ENCODE measurements at places on chromosomes 1 and 21.
A peak's percentile ranks its signal among the peaks of the same experiment; 100 is the strongest.

- no peak for DNase-seq
These were observed 59.3 kb upstream of the LHX8 start for GRCh38 chr1:75074831-75075395.

GRCh38 chr1:17027403-17027802 is 15.7 kb upstream of the ATP13A2 start:
- DNase-seq: no peak

DNA sequence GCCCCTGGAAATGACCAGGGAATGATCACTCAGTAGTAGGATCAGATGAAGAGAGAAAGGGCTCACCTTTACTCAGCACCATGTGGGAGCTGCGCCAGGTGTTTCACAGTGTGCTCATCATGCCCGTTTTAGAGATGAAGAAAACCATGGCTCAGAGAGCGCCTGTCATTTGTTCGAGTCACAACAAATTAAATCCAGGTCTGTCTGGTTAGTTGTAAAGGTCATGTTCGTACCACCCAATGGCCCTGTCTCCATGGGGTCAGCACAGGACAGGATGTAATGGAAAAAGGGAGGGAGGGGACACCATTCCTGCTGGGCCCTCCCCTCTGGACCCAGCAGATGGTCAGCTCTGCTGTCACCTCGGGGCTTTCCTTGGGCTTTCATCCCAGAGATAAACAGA is 15.2 kb downstream of the KIRREL1 start:
- no peak for DNase-seq

GRCh38 chr1:9909234-9910046 is 629 bp downstream of the CTNNBIP1 start:
- DNase-seq: no peak

GRCh38 chr1:156684227-156684782 is 7.1 kb upstream of the NES start:
- DNase-seq: no peak

- peak; percentile 47 for DNase-seq
These were observed 711 bp downstream of the TRNP1 start for GRCh38 chr1:26994020-26994786.

- no peak for DNase-seq
These were observed 14.9 kb downstream of the COLGALT2 start for GRCh38 chr1:184022668-184023067.

DNA sequence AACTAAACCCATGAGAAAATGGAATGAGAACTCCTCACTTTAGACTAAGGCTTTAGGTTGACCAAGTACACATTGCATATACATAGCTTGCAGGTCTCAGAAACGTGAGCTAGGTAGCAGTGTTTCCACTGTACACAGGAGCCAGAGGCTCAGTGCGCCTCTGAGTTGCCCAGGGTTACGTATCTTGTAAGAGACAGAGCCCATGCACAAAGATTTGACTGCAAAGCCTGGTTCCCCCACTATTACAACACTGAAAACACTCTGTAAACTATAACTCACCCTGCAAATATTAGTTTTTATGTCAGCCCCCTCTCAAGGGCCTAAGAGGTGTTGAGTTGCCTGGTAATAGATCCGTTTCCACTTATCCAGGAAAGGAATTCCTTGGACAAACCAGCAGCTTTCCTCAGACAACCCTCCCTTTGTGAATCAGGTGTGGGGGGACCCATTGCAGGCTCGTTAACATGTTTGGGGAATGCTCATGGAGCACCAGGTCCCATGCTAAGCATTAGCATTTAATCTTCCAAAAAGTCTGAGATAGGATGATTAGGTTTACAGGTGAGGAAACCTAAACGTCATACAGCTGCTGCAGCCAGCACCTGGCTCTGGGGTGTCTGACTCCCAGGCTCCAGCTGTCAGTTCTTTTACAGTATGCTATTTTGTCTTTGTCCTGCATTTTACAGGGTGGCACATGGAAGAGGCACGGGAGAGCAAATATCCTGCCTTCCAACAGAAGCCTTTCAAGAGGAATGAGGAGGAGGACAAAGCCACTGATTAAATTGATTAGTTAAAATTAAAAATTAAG is 25.7 kb downstream of the TENT5C start:
- no peak for DNase-seq

GRCh38 chr1:27004471-27005165 is 8.0 kb downstream of the TENT5B start:
- no peak for DNase-seq

DNA sequence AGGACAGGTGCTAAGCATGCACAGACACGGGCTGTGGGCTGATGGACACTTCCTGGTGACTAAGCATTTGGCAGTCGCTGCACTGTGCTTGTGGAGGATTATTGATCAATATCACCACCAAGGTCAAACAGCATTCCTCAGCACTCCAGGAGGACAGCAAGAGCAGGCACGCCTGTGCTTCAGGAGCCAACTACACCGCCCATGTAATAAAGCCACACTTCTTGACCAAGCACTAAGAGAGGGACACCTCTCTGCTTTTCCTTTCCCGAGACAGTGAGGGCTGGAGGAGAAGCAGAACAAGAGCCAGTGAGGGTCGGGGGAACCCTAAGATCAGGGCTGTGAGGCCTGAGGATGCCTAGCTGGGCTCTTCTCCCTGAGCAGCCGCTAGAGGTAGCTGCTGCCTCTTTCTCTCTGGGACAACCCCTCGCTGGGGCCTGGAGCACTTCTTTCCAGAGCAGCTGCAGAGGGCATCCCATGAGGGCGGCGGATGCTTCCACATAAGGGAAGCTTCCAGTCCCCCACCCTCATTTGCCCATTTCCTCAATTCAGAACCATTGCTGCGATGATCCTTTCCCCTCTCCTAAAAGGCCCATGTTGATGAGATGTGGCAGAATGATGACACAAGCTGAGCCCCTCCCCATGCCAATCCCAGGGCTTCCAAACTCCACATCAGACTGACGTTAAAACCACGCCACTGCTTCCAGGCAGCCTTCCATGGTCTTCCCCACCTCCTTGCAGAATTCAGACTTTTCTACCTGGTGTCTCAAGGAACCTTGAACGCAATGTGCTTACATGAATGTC is 19.1 kb downstream of the RAB7B start:
- peak; percentile 66 for DNase-seq

DNA sequence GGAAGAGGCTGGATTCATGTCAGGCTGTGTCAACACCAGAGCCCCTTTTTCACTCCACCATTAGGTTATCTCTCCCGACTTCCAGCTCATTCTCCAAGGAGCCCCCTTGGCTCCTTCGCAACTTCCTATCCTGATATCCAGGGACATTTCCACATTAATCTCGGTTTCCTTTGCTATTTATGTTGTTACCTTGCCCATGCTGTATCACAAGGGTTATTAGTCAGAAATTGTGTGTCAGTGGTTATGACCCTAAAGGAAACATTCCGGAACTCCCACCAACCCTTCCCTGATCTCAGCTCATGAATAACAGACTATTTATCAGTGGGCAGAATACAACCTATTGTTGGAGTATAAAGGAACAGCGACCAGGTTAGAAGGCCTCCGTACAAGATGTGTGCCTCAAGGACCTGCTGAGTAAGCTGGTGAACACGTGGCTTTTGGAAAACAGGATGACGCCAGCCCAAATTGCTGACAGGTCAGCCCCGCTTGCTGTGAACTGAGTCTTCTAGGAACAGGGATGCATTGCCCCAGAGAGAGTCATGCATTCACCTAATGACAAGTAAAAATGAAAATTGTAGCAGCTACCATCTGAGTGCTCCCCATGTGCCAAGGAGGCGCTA is 121.5 kb downstream of the PLPP3 start:
- no peak for DNase-seq

DNA sequence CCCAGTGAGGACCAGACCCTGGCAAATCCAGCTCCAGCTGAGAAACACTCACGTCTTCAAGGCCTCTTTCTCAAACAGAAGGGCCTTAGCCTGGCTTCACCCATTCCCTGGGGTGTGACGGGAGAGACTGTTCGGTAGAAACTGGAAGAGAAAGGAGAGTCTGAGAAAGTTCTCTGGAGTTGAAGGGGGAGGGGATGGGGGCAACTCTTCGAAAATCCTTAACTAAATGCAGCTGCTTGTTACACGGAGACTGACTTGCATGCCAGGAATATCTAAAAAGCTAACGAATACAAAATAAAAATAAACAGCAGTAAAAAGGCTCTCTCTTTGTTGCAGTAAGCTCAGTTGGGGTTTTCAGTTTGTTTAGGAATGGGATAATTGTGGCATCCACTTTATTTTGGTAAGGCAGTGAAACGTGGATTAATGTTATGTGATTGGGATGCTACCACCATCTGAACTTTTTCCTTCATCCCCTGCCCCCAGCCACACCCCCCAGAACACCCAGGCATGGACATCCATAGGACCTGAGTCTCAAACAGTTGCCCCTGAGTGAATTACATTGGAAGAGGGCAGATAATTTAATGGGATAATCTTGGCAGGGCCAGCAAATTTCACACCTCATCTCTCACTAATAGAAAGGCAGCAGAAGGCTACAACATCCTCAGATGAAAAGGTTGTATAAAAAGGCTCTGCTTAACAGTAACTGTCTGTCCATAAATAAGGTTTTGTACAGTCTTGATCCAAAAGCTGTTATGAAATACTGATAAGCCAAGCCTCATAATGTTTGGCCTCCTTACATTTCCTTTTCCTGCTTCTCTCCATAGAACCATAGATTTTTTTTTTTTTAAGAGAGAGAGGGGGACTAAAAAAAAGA is 5.8 kb downstream of the ROR1 start:
- no peak for DNase-seq
